Sciatic nerve (tissue), 2 donors: ENCODE measurements at places on chromosomes 13 and 19.

DNA sequence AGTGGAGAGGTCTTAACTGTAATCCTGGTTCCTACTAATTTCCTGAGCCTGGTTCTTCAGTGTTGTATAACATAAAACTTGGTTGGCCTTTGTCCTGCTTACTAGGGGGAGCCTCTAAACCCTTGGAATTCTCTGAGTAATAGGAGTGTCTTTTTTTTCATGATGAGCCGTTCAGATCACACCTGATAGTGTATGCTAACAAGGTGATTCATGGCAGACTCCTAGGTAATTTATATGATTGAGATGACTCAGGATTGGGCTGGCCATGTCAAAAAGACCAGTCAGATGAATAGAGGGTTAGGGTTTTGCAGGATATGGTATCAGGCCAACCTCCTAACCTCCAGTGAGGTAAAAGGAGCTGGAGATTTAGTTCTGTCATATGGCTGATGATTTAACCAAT, 135.8 kb upstream of the KLF12 start:
- DNase-seq: no peak

DNA sequence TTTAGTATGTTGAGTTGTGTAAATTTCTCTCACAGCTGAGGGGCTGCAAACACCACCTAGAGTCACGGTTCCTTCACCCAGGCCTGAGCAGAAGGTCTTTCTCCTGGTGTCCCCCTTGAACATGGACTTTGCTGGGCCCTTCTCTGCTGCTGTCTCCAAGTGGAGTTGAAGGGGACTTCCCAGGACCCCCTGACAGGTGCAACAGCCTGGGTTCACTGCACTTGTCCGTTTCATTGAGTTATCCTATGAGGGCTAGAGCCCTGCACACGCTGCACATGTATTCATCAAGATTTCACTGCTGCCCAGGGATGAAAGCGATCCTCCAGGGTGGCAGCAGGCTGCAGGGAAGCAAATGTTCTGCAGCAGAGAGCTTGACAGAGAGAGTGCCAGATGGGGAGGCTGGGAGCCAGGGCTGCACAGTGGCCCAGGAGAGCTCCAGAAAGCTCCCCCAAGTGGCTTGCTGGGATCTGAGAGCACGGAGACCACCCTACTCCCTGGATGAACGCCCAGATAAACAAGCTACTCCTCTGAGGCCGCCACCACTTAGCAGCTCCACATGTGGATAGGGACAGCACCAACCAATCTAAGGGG, 10.3 kb downstream of the TMEM272 start:
- DNase-seq: no peak

GRCh38 chr13:75135325-75135825, 346.6 kb downstream of the TBC1D4 start:
- DNase-seq: no peak

- no peak for DNase-seq
Measured at GRCh38 chr19:39192846-39193245, 3.9 kb upstream of the NCCRP1 start.

DNA sequence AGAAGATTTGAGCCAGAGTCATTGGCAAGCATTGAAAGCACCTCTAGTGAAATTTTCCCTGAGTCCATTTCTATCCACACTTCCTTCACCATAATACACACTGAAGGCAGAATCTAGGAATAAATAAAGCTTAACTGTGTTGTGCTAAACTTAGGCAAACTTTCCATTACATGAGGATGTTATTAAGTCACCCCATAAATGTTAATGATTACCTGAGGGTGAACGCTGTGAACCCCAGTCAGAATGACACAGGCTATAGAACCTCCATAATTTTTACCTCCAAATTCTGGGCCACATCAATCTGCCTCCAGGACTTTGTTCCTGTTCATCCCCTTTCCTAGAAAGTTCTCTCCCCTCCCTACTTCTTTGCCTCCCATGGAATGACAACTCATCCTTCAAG, 71.0 kb downstream of the RAP2A start:
- no peak for DNase-seq

GRCh38 chr13:72383646-72384045, 343.8 kb downstream of the MZT1 start:
- DNase-seq: no peak

DNA sequence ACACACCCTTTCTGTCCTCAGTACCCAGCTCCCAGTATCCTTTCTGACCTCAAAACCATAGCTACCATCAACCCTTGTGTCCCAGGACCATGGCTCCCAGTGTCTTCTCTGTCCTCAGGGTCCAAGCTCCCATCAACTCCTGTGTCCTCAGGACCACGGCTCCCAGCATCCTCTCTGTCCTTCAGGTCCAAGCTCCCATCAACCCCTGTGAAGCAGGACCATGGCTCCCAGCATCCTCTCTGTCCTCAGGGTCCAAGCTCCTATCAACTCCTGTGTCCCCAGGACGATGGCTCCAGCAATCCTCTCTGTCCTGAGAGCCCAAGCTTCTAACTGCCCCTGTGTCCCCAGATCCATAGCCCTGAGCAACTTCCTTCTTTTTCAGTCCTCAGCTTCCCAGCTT, 1.7 kb upstream of the CADM4 start:
- DNase-seq: no peak

- DNase-seq: peak; percentile 80
Measured at GRCh38 chr13:50080911-50081678, 65.9 kb downstream of the KCNRG start.

DNA sequence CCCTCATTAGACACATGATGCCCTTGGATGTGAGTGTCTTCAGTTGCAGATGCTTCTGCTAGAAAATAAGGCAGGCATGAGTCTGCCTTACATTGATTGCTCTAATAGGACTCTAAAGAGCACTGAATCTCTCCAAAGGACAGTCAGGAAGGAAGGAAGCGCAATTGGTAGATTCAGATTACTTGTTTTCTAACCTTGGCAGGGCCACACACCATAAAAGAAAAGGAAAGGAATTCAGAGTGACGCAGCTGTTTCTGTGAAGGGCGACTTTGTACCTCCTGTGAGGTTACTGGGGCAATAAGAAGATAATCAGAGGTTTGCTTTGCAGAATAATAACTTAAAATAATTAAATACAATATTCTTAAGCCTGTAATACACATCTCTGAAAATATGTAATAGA, 48.0 kb downstream of the FRY start:
- DNase-seq: no peak

- DNase-seq: peak; percentile 63
Measured at GRCh38 chr19:33388725-33389420, 15.4 kb downstream of the CEBPG start.

- no peak for DNase-seq
Measured at GRCh38 chr19:19538061-19538784, at the start of gene CILP2. CILP2 (plus strand) TSS chr19:19538265; CDS start chr19:19538350, 85 bp downstream.

DNA sequence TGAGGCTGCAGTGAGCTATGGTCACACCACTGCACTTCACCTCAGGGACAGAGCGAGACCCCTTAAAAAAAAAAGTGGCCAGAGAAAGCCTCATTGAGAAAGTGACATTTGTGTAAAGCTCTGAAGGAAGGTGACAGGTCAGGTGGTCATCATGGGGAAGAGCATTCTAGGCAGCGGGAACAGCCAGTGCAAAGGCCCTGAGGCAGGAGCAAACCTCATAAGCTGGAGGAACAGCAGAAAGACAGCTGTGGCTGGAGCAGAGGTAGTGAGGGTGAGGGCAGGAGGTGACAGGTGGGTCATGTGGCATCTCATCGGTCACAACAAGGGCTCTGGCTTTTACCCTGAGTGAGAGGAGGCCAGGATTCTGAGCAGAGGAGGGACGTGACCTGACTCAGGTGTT, 64.4 kb downstream of the RYR1 start:
- no peak for DNase-seq

DNA sequence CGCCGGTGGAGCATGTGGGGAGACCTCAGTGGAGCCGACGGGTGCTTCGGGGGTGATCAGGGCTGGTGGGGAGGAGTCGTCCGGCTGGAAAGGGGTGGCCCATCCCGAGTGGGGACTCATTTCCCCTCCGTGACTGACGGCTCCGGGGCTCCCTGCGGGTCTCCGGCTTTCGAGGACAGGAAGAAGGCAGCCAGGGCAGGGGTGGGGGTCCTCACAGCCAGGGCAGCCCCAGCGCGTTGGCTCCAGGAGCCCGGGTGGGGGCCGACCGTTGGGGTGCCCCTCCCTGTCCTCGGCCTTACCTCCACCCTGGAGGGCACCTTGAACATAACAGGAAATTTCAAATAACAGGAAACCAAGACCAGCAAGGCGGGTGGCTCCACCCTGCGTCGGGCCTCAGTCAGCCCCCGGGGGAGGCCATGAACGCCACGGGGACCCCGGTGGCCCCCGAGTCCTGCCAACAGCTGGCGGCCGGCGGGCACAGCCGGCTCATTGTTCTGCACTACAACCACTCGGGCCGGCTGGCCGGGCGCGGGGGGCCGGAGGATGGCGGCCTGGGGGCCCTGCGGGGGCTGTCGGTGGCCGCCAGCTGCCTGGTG, at the start of gene S1PR4:
S1PR4 (plus strand) TSS at position 393 of the 596 bp plus-strand sequence; CDS start at position 417, 24 bp downstream.
- peak; percentile 62 for DNase-seq

DNA sequence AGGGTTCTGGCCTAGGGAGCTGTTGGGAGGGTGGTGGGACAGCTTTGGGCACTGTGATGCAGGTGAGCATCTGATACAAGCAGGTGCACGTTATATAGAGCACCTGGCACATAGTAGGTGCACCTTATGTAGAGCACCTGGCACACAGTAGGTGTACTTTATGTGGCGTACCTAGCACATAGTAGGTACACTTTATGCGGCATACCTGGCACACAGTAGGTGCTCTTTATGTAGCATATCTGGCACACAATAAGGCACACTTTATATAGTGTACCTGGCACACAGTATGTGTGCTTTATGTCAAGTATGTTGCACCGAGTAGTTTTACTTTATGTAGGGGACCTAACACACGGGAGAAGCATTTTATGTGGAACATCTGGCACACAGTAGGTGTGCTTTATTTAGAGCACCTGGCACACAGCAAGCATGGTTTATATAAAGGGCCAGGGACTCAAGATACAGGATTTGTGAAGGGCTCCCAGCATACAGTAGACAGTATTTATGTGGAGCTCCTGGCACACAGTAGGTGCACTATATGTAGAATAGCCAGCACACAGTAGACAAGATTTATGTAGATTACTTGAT, 1.6 kb upstream of the CYP4F12 start:
- no peak for DNase-seq

GRCh38 chr19:18795540-18795939, 4.4 kb upstream of the COMP start:
- DNase-seq: no peak

- DNase-seq: no peak
Measured at GRCh38 chr19:290372-291005, 714 bp downstream of the PLPP2 start.

DNA sequence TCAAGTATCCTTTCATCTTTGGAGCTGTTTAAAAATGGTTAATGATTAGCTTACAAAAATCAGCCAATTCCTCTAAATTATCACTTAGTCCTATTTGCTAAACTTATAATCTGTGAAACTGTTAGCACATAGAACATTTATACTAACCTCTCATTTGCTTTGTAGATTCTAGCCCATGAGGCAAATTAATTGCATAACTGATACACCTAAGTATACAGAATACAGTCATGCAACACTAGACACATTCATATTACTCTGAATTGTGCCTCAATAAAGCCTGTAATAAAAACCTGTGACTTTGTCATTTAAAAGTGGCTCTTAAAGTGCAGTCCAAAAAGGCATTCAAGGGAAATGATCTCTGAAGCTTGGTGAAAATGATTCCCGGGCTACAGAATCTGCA, 21.0 kb downstream of the SERPINE3 start:
- no peak for DNase-seq

DNA sequence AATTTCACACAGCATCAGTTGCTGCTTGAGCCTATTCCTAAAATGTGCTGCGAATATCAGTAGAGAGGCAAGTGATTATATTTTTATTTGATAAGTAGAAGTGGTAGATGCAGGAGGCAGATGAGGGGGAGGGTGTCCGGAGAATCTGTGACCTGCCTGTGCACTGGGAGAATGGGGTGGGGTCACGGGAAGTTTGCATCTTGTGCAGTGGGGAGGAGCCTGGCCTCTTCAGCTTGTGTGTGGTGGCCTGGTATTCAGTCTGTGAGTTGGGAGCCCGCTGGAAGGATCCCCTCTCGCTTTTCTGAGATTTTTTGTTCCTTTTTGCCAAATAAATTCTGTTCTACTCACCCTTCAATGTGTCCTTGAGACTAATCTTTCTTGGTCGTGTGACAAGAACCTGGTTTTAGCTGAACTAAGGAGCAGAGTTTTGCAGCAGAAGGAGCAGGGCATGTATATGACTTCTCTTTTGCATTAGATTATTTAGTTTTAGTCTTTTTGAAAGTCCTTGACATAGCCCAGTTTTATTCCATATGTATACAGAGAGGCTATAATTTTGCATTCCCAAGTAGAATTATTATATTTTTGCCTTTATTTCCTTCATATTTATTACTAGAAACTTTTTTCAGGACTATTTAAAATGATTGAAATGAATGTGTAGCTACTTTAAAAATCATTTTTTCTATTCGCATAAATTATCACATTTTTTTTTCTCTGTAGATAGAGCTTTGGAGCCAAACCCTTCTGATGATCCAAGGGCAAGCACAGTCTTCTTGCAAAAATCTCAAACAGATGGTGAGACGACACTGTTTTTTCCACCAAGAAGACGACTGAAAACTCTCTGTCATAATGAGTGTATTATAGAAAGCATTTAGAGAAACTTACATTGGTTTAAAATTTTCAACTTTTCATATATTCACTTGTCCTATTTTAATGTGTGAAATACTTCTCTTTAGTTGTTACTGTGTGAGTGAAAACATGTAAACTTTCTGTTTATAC, 1257.2 kb downstream of the UQCRFS1 start:
- no peak for DNase-seq

GRCh38 chr19:12666265-12667048, at the start of the genes MAN2B1 and WDR83:
MAN2B1 (minus strand) TSS chr19:12666742; CDS start chr19:12666701, 41 bp downstream.
WDR83 (plus strand) TSS chr19:12666807; CDS start chr19:12669791, 2,984 bp downstream.
- DNase-seq: peak; percentile 82

- DNase-seq: no peak
Measured at GRCh38 chr13:37918116-37918714, 48.6 kb upstream of the TRPC4 start.

DNA sequence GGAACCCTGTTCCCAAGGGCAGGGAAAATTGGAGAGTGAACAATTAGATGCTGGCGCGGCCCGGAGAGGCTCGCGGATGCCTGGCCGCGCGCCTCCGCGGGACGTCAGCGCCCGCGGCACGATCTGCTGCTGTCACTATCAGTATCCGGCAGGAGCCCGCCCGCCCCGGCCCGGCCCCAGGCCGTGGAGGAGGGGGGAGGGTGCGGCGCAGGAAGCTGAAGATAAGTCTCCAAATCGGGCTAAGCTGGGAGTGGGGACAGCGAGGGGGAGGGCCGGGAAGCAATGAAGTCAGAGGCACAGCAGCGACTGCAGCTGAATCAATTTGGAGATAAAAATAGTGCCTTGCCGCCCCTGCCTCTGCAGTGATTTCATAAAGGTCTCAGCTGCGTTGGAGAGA, 441.5 kb upstream of the KLF12 start:
- DNase-seq: peak; percentile 83

DNA sequence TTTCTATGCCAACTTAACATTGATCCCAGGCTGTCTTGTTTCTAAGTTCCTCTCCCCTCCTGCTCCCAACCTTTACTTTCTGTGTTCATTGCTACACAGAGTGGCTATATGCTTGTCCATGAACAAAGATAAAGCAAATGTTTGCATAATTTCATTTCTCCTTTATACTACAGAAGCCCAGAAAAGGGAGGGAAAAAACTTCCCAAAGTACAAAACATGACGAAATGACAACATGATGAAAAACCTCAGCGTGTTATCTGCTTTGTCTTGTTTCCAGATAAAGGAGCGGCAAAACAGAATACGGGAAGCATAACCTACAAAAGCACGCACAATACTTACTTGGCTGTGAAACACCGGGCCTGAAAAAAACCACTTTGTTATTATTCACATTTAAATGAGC, 336.8 kb downstream of the DNAJC15 start:
- DNase-seq: no peak

- peak; percentile 83 for DNase-seq
Measured at GRCh38 chr19:44747739-44748425, 626 bp upstream of the BCL3 start.
